ENCODE measurements at places on chromosomes 3 and 15.

GRCh38 chr3:65984975-65985374, 53.7 kb downstream of the MAGI1 start:
- DNase-seq: no peak

- DNase-seq: no peak
These were observed 19.0 kb downstream of the TM4SF4 start for GRCh38 chr3:149493315-149494021.

GRCh38 chr3:12796171-12797123, at the start of gene CAND2:
CAND2 (plus strand) TSS chr3:12796680; CDS start chr3:12796721, 41 bp downstream.
- peak; percentile 56 for DNase-seq

GRCh38 chr15:84001037-84001436, 234.5 kb upstream of the GOLGA6L4 start:
- no peak for DNase-seq

GRCh38 chr3:16205156-16205870, 30.8 kb downstream of the GALNT15 start:
- DNase-seq: no peak

DNA sequence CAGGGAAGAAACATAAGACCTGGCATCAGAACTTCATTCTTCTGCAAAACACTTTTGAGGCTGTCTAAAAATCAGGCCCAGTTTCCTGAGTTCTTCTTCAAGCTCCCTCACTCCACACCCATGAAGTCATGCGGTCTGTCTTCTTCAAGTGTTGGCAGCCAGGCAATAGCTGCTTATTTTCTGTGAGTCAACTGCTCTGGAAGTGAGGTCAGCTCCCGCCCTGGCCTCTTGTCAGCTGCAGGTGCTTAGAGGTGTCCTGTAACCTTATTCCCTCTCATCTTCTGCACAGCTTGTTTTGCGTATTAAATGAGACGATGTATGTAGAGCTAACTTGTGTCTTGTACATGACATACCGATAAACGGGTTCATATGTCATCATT, 226.1 kb downstream of the ADAMTS17 start:
- DNase-seq: no peak
